ENCODE measurements at places on chromosomes 7 and 10.

GRCh38 chr7:4834601-4835397 lies 27.0 kb downstream of the PAPOLB start:
- no peak for DNase-seq

GRCh38 chr7:17300012-17300411 lies 1.6 kb downstream of the AHR start:
- no peak for DNase-seq

DNA sequence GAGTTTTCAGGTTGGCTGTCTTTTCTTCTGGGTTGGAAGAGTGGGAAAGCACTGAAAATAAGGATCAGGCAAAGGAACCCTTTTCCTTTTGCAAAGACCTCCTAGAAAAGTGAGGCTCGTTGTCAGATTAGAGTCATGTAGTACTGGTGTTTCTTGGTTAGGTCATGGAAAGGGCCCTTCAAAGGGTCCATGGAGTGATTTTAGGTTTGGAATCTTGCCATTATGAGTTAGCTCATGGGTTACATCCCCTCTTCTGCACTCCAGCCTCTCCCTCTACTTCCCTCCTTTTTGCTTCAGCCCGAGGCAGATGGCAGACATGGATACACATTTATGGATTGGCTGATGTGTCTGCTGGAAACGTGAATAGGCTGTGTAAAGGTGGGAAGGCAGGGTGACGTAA lies 47.0 kb downstream of the CREB5 start:
- DNase-seq = no peak

- DNase-seq = no peak
Measured at GRCh38 chr10:90884431-90884830, 12.7 kb downstream of the RPP30 start.

DNA sequence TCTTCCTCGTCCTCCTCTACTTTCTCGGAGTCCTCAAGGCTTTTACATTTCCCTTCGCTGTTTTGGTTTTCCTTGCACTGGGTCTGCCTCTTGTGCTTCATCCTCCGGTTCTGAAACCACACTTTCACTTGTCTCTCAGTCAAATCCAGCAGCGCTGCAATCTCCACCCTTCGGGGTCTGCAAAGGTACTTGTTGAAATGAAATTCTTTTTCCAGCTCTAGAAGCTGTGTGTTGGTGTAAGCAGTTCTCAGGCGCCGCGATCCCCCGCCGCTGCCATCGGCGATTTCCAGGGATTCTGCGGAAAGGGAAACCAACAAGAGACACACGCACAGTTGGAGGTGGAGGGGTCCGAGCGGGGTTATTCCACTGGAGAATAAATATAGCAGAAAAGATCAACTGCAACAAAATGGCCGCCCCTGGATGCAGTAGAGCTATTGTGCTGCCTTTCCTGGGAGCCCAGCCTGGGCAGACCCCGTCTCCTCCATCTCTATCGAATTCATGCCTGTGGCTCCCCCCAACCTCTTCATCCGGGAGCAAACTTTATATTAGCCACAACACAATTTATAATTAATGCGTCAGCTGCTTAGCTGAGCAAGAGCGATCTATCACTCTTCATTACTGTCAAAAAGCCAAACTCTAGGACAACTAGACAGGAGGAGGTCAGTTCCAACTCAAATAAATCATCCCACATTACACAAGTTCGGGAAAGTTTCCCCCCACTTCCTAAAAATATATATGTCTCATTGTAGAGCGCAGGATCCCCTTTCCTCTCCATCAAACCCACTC lies 1.1 kb downstream of the HOXA2 start:
- no peak for DNase-seq
